CD8-positive, alpha-beta T cell (primary cell): ENCODE measurements at places on chromosomes 2 and 18.

GRCh38 chr2:20450201-20450999 is 3.5 kb downstream of the RHOB start:
- DNase-seq, result no peak

GRCh38 chr18:39208729-39209128 is 1643.1 kb upstream of the CELF4 start:
- no peak for DNase-seq

GRCh38 chr2:156933645-156934225 is 323.8 kb upstream of the GALNT5 start:
- DNase-seq, result no peak

DNA sequence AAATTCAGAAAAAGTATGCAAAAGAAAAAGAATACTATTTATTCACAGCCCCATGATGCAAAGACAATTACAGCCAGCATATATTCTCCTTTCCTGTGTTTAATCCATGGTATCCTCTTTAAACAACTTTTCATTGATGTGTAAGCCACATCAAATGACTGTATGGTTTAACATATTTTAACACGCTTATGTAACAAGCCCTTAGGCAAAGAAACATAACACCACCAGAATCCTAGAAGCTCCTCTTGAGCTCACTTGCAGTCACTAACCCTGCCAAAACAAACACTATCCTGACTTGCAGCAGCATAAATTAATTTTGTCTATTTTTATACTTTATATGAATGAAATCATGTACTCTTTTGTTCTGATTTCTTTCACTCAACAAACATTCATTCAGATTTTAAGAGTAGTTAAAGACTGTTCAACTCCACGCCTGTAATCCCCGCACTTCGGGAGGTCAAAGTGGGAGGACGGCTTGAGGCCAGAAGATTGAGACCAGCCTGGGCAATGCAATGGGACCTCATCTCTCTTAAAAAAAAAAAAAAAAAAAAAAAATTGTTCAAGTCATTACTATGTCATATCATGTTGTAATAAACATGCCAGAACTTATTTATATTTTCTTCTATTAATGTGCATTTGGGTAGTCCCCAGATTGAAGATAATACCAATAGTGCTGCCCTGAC is 226.3 kb downstream of the NBAS start:
- no peak for DNase-seq

DNA sequence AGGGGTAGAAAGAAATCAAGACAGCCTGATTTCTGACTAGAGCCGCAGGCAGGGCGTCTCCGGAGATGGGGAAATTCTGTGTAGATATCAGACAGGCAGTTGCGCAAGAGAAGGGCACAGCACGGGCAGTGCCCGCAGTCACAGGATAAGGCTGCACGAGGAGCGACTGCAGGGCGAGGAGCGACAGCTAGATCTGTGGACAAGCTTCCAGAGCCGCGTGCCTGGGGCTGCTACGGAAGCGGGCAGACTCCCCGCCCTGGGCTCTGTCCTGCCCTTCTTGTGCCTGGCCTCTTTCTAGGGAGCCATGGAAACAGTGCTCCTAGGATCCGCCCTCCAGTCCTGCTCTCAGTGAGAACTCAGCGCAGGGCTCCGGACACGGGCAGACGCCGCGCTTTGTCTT is 12.6 kb downstream of the MC5R start:
- DNase-seq, result no peak

- no peak for DNase-seq
Measured at GRCh38 chr18:62366992-62367391, 41.9 kb downstream of the TNFRSF11A start.

DNA sequence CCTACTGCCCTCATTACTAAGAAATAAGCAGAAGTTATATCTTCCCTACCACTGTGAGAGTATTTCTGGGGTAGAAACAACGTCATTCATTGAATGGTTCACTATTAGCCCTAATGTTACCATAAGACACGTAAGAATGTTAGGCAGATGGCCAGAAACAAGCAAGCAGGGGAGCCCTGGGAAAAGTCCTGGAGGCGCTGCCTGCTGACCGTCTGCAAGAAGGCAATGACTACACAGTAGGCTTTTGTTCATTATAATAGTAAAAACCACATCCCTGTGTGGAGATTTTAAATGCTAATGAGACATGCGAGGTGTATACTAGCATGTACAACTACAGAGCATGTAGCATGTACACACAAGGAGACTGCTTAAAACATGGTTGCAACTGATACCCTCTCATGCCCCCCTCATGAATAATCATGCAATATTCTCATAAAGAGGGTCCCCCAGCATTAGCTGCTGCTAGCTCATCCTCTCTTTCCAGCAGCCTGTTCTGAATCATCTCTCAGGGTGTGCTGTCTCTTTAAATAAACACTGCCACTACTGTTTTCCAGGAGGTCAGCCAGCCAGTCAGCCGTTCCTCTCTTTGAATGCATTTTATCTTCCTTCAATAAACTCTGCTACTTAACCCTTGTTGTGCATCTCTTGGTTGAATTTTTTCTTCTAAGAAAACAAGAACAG is 23.6 kb downstream of the SUCLG1 start:
- DNase-seq, result no peak

- DNase-seq, result no peak
Measured at GRCh38 chr2:106581755-106582147, 94.6 kb downstream of the CD8B2 start.

- no peak for DNase-seq
Measured at GRCh38 chr2:182593394-182593975, 122.6 kb upstream of the DNAJC10 start.

DNA sequence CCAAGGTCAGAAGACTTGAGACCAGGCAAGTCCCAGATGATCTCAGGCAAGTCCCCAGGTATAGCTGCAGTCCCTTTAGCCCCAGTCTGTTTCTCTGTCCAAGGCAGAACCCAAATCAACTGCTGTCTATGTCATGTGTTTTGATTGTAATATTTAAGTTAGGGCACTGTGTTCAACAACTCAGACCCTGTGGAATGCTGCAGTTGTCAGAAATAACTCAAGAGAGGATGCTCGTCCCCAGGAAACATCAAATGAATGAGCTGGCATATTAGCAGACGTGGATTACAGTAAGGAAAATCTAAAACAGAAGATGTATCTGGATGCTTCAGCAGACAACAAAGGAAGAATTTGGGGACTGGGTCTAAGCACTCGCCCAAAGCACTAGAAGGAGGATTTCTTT is 70.1 kb downstream of the BCL11A start:
- DNase-seq, result no peak

GRCh38 chr2:114068438-114068837 is 178.5 kb downstream of the ACTR3 start:
- DNase-seq, result no peak

- no peak for DNase-seq
Measured at GRCh38 chr18:73752965-73753364, 394.7 kb downstream of the FBXO15 start.

GRCh38 chr2:180722551-180723239 is 257.7 kb upstream of the UBE2E3 start:
- DNase-seq, result no peak
